ENCODE measurements at places on chromosomes 5 and 9.
A peak's percentile ranks its signal among the peaks of the same experiment; 100 is the strongest.

DNA sequence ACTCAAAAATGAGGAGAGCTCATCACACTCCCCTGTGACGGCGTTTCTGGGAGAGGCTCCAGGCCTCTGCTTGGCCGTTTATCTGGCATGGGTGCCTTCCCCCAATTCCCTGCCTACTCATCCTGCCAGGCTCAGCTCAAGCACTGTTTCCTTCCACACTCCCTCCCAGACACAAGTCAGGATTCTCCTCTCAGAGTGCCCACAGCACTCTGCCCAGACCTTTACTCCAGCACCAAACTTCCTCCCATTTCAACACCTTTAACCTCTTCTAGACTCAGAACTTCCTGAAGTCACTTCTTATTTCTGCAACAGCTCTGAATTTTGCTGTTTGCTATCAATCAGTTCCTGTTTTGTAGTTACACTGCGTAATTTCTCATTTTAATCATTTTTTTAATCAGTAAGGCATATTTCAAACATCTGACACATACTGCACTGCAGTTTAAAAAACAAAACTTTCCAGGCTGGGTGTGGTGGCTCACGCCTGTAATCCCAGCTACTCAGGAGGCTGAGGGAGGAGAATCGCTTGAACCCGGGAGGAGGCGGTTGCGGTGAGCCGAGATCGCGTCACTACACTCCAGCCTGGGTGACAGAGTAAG is 16.0 kb downstream of the TRMO start:
- H3K27ac ChIP-seq = no peak overlapping the region
- no peak for DNase-seq
- H3K4me1 ChIP-seq = no peaks in the 10 kb centered on the region
- no peaks in the 10 kb centered on the region for H3K27me3 ChIP-seq

DNA sequence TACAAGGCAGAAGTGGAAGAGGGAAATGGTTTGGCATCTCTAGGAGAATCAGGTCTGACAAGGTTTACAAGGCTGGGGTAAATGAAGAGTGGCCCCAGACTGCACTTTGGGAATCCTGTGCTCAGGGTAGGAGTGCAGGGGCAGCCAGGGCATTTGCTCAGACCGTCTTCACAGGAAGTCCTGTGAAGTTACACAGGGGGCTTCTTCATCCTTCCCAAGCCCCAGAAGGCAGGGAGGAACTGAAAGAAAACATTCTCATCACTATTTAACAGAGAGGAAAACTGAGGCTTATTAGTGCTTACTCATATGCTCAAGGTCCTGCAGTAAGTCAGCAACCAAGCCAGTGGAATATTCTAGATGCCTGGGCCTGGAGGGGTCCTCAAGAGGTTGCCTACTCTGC is 80.7 kb downstream of the NRG2 start:
- no peak for DNase-seq
- no peaks in the 10 kb centered on the region for H3K36me3 ChIP-seq
- no peaks in the 10 kb centered on the region for H3K27me3 ChIP-seq
- H3K4me3 ChIP-seq = no peak overlapping the region

- peaks cover 28% of the 10 kb centered on the region for H3K4me1 ChIP-seq
- no peaks in the 10 kb centered on the region for H3K36me3 ChIP-seq
- H3K27me3 ChIP-seq = no peaks in the 10 kb centered on the region
- peak; percentile 89 for DNase-seq
Observed at GRCh38 chr5:180802325-180803180, at the start of gene MGAT1. Gene MGAT1 (minus strand): TSS chr5:180802806. CDS start chr5:180792971, 9,835 bp downstream.

GRCh38 chr5:177482359-177482795 is 8.9 kb upstream of the DBN1 start:
- H3K4me3 ChIP-seq = no peak overlapping the region
- H3K27me3 ChIP-seq = no peaks in the 10 kb centered on the region
- H3K27ac ChIP-seq = no peak overlapping the region
- peaks cover 6% of the 10 kb centered on the region for H3K36me3 ChIP-seq
- no peaks in the 10 kb centered on the region for H3K4me1 ChIP-seq

All from GM23338 (cell line).